ENCODE measurements at places on chromosomes 6 and 20.
A peak's percentile ranks its signal among the peaks of the same experiment; 100 is the strongest.

DNA sequence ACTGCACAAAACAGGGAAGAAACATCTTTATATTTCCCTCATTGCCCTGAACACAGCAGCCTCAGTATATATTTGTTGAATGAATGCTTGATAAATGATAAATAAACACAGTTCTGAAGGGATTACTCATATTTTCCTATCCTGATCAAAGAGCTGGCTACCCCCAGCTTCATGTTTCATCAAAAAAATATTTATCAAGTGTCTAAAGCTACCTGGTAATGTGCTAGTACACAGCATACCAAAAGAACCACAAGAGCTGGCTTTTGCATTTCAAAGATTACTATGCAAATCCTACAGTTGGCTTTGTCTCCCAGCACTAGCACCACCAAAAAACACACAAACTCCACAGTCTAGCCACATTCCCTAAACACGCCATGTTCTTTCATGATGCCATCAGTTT lies 130.0 kb downstream of the BTBD9 start:
- DNase-seq, result no peak

DNA sequence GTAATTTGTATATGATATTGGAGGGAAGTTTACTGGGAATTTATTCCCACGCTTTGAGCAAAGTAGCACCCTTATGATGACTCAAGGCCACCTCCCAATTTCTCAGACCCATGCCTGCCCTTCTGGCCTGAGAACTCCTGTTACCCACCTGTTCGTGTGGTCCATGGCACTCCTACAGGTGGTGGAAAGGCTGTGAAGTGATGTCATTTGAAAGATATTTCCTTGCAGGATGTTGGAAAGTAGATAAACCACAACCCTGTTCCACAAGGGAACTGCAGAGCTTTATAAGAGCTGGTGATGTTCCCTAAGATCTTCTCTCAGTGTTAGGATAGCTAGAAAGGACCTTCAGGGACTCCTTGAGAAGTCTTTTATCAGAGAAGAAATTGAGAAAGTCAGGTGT lies 70.5 kb downstream of the ADGRG6 start:
- DNase-seq, result no peak

GRCh38 chr20:4949833-4950178 lies 51.5 kb downstream of the SLC23A2 start:
- no peak for DNase-seq

DNA sequence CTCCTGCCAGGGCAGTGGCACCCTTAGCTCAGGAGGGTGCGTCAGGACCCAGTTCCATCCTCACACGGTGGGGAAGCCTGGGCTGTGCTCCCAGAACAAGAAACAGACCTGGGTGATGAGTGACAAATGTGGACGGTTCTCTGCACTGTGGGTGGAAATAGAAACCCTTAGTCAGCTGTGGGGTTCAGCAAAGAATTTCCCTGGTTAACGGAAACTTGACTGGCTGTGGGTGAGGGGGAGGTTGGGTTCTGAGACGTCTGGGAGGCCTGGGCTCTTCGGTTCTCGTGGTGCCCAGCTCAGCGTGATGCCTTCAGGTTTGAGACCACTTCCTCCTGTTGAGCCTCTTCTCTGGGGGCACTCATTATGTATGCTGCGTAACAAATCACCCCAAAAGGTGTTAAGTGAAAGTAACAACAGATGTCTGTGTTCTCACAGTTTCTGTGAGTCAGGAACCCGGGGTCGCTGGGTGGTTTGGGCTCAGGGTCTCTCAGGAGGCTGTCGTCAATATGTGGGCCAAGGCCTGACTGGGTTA lies 53.1 kb upstream of the FAM83D start:
- no peak for DNase-seq

DNA sequence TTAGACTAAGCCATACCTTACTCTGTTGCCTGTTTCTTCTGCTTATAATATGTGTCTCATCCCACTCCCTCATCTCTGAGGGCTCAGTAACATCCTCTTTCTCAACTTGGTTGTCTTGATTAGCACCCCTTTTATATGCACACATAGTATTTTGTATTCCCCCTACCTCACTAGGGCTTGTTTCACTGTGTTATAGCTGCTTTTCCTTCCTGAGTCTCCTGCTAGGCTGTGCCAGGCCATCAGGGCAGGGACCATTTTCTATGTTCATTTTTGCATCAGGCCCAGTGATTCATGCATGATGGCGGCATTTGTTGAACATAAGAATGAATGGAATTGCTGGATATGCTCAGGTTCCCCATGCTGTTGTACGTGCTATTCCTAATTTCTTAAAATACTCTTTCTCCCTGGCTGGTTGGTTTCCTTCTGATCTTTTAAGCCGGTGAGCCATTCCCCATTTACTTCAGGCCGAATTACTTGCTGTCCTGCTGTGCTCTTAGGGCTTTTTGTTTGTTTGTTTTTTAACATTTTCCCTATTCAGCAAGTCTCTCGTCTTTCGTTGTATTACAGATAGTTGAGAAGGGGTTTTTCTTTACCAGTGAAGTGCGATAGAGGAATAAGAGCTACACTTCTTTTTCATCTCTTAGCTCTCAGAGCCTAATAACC lies 183.2 kb downstream of the CARMIL1 start:
- no peak for DNase-seq

GRCh38 chr6:28137505-28137981 lies 4.1 kb upstream of the ZKSCAN8 start:
- DNase-seq, result no peak

DNA sequence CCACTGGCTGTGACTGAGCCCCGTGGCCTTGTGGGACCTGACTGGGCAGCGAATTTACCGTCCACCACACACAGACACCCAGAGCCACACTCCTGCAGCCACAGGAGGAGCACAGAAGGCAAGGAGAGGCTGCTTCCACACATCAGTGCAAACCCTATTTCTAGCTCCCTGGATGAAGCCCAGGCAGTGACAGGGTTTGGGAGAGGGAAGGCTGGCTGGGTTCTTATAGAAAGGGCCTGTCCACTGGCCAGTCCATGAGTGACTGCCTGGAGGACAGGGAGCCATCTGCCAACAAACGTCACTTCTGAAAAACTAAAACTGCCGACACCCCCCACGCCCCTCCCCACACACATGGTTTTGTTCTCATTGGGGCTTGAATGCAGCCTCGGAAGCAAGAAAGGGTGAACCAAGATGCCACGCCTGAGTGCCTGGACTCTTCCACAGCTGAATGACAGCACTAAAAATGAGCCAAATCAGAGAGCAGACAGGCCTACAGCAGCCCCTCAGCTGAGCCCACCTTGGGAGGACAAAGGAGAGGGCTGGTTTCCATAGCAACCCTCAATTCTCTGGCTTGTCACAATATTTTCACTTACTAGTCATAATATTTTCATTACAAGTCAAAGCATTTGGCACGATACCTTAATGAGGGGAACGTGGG lies 38.4 kb downstream of the RRBP1 start:
- DNase-seq, result no peak

DNA sequence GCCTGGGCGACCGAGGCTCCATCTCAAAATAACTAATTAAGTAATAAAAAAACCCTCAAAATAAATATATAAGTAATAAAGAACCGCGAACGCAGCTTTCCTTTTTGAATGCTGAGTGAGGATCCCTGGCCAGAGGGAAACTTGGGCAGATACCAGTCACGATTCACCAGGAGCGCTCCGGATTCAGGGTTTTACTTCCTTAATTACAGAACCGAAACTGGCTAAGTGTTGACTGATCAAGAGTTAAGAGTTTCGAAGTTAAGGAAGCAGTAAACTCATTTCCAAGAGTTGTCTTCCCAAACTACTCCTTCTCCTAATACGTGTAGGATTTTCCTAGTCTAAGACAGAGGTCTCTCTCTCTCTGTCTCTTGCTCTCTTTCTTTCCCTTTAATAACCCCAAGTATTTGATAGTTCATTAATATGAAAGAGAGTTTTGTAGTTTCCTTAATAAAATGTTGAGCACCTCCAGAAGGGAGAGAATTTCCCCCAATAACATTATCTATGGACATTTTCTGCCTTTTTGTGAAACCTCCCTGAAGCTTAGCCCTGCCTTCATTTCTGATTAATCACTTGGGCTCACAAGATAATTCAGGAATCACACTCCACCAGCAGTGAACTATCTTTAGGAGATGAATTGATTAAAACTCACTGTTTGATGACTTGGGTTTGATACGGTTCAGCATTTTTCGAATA lies 61.4 kb upstream of the ZNF217 start:
- no peak for DNase-seq

GRCh38 chr6:141326426-141326825 lies 806.3 kb upstream of the GJE1 start:
- no peak for DNase-seq

DNA sequence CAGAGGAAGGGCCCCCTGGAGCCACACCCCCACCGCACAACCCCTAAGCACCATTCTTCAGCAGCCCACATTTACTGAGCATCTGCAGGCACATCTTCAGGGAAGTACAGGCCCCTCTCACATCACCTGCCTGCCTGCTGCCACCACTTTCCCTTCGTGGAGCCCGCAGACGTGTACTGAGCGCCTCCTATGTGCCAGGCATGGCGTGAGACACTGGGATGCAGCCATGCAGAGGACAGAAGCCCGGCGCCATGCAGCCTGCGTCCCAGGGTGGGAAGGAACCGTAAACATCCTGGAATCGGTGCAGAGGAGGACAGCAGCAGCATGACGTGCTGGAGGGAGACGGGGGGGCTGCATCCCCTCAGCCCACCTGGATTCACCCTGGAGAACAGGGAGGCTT lies 78.1 kb downstream of the GRM4 start:
- DNase-seq, result no peak

GRCh38 chr20:63447320-63447719 lies 25.1 kb downstream of the KCNQ2 start:
- DNase-seq, result no peak

DNA sequence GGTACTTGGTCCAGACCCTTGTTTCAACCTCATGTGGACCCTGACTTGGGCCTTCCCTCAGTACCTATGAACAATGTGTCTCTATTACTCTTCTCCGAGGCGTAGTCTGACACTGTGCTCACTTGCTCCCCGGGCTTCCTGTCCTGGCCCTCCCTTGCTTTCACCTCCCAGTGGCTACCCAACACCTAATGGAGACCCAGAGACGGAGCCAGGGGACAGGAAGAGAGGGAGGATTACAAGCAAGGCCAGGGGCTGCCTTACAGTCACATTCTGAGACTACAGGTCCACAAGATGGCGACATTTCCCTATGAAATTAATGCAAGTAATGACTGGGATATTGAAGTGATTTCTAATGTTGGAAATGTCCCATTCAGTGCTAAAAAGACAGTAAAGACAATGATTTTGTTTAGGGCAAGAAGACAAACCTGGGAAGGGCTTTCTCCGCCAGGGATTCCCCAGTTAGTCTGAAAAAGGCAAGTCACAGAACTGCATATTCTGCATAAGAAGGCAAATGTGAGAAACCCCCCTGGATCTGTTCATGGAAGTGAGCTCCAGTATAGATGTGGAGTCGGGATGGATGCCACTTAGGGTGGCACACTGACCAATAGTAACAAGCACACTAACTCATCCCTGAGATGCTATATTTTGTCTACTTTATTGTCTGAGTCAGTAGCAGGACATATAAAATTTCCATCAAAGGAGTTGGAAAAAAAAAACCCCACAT lies 44.0 kb upstream of the ZBTB24 start:
- DNase-seq, result no peak

DNA sequence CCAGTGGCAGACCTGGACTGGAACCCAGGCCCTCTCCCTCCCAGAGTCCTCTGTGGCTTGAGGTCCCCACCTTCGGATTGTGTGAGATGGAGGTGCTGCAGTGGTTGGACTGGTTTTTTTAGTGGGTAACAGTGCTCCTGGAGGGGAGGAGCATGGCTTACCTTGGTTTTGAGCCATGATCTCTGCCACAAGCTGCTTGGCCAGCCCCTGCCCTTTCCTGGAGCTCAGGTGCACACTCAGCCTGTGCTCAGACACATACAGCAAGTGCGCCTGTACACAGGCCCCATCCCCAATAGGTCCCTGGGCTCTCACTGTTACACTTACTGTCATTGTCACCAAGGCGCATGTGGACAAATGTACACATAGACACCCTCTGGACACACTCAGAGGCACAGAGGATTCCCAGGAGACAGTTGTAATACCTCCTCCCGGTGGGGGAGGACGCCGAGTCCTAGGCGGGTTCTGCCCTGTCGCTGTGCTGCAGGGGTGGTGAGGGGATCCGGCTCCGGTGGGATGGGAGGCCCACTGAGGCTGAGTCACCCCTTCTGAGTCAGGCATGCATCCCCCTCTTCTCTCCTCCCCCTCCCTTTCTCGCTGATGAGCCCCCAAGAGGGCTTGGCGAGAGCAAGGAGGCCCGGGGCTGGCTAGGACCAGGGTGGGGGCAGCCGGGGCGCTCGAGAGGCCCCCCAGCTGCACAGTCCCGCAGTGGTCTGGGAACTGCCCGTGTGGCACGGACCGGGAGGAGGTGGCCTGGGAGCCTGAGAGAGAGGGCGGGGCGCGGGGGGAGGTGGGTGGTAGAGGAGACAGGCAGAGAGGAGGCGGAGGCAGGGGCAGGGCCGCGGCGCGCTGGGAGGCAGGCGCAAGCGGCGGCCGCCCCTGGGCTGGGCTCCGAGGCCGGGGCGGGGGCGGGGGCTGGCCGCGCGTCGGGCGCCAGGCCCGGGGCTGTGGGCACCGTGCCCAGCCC lies 522 bp upstream of the EPB41L1 start:
- DNase-seq, result peak; percentile 90

DNA sequence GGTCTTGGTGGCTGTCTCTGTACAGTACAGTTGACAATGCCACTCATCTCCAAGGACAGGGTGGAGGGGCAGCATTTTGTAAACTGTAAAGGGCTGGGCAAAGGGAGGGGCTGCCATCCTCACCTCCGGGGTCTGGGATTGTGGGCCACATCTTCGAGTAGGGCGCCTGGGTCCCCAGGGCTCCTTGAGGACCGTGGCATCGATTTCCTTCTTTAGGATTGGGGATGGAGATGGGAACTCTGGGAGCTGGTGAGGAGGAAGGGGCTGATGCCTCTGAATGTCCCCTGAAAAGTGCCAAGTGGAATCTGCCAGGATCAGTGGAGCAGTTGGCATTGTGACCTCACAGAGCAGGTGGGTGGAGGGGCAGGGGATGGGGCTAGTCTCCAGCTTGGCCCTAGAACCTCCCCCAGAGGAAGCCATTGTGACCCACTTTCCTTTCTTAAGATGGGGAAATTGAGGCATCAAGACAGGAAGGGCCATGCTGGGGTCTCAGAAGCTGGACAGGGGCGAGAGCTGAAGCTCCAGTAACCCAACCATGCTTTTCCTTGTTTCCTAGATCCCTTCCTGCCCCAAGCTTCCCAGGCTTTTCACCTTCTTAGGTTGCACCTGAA lies at the start of gene SUN5:
TSS of gene SUN5 (minus strand) at position 293 of the 611 bp plus-strand sequence. CDS start at position 200, 93 bp downstream.
- no peak for DNase-seq

DNA sequence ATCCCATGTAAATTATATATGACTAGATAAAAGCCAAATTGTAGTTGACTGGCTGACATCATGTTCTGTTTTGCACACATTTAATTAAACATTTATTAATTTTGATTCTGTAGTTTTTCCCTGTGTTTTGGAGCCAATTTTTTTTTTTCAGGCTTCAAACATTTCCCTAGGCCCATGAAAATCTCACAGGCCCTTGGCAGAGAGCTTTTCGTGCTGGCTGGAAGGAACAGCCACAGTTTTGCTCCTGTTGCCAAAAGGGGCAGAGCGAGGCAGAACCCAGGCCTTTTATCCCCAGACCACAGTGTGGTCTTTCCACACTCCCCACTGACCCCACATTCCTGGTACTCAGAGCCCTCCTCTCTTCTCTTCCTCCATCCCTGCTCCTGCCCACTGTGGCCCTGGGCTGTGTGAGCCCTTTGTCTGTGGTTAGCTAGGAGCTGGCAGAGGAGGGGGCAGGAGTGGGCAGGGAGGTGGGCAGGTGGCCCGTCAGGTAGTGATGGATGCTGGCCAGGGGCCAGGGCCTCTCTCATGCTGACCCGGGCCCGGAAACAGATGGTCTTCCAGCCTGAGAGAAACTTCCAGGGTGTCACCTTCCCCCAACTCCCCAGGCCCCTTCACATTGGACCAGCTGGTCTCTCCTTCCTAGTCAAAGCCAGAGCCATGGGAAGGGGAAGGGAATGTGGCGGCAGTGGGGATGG lies 19.4 kb upstream of the CCM2L start:
- DNase-seq, result no peak

Data from sciatic nerve (tissue), 2 donors.